ENCODE measurements at places on chromosomes 2 and 18.

GRCh38 chr2:241733391-241734207 lies 831 bp upstream of the D2HGDH start:
- no peak for DNase-seq

GRCh38 chr2:236738896-236739295 lies 169.3 kb downstream of the ACKR3 start:
- DNase-seq, result no peak

- no peak for DNase-seq
Measured at GRCh38 chr2:134745023-134745422, 26.2 kb upstream of the TMEM163 start.

DNA sequence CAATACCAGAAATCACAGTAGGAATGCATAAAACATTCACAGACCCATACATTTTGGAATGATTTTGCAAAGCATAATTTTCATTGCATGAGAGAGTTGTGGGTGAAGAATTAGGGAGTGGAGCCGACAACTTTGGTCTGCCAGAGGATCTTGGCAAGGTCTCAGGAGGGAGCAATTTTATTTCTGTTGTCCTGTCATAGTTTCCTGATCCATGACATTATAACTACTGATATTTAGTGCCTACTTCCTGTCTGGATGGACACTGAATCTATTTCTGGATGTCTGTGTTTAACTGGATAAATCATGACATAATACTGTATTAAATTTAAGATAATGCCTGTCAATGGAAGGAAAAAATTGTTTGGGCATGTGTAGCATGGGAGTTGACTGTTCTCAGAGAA lies 2.4 kb downstream of the ITGA4 start:
- no peak for DNase-seq

DNA sequence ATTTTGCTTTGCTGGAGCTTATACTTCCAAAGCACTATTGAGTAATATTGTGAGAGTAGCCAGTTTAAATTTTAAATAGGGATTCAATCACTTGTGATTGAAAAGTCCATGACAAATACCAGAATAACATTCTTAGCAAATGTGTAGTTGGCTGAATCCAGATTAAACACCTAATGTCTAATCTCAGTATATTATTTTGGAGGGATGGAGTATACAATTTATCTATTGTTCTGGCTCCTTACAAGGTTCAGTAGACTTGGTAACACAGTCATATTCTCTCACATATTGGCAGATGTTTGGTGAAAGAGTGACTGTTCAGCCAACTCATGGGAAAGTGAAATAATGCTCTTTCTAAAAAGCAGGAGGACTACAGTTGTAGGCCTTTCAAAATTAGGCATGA lies 2.2 kb downstream of the UGT1A9 start:
- no peak for DNase-seq

GRCh38 chr18:44786688-44787087 lies 106.0 kb downstream of the SETBP1 start:
- DNase-seq, result no peak

GRCh38 chr2:69054431-69054830 lies 41.5 kb downstream of the ANTXR1 start:
- no peak for DNase-seq

GRCh38 chr2:136204971-136205370 lies 87.0 kb upstream of the CXCR4 start:
- no peak for DNase-seq

GRCh38 chr18:23143016-23143814 lies 7.9 kb downstream of the CABLES1 start:
- no peak for DNase-seq

DNA sequence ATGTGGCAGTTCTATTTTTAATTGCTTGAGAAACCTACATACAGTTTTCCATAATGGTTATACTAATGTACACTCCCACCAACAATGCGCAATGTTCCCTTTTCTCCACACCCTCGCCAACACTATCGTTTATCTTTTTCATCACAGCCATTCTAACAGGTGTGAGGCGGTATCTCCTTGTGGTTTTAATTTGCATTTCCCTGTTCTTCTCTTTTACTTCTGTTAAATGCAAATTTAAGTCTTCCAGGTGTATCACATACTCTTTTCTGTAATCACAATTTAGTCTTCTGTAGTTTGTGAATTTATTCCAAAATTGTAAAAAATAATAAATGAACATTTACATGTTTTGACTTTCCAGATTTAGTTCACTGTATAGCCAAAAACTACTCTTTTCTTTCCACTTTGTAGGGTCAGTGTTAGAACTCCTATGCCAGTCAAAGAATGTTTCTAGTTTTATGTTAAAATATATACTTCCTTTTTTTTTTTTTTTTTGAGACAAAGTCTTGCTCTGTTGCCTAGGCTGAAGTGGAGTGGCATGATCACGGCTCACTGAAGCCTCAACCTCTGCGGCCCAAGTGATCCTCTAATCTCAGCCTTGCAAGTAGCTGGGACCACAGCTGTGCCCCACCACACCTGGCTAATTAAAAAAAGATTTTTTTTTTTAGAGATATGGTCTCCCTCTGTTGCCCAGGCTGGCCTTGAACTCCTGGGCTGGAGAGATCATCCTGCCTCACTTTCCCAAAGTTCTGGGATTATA lies 15.4 kb upstream of the ACYP2 start:
- DNase-seq, result no peak

DNA sequence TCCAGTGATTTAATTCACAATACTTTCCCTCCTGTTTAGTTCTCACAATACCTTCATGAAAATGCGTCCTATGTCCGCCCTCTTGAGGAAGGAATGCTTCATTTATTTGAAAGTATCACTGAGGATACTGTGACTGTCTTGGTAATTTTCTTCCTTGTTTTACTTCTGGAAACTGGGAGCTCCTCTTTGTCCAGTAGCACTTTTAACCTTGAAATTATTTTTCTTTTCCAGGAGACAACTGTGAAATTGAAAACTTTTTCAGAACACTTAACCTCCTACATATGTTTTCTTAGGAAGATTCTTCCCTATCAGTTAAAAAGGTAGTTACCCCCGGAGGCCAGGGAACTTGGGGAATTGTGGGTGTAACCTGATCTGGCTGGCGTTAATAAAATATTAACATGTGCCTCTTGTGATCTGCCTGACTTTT lies 58.9 kb upstream of the STON1 start:
- DNase-seq, result no peak

GRCh38 chr2:168233726-168234406 lies 13.5 kb downstream of the STK39 start:
- no peak for DNase-seq

- no peak for DNase-seq
Measured at GRCh38 chr2:126787289-126787688, 111.4 kb upstream of the TEX51 start.

- DNase-seq, result no peak
Measured at GRCh38 chr2:67050622-67051021, 346.5 kb upstream of the ETAA1 start.

GRCh38 chr2:3433339-3433699 lies 53.8 kb downstream of the TRAPPC12 start:
- DNase-seq, result no peak

GRCh38 chr2:197170208-197170607 lies 140.4 kb downstream of the ANKRD44 start:
- DNase-seq, result no peak

DNA sequence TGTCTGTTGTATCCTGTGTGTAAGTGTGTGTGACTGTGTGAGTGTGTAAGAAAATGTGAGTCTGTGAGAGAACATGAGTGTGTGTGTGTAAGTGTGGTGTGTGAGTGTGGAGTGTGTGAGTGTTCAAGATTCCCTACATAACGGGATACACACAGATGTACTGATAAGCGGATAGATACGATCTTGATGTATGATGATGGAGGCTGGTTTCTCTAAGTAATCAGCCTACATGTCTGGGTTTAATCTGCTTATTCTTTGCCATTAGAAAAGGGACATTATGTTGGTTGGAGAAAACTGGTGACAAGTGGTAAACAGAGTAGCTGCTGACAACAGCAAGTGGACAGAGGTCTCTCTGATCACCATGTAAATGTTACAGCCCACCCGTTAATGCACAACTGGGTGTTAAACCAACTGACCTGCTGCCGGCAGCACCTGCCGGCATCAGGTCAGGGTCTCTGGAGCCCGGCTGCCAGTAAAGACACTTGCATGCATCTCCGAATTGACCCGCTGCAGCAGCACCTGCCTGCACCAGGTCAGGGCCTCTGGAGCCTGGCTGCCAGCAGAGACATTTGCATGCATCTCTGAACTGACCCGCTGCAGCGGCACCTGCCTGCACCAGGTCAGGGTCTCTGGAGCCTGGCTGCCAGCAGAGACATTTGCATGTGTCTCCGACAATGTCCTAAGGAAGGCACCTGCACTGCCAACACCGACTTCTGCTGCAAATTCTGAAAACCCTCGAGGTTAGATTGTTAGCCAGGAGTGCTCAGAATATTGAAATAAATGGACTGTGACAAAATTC lies 87.5 kb downstream of the MBP start:
- DNase-seq, result no peak

GRCh38 chr2:161992531-161992930 lies 81.5 kb downstream of the DPP4 start:
- peak; percentile 50 for DNase-seq

DNA sequence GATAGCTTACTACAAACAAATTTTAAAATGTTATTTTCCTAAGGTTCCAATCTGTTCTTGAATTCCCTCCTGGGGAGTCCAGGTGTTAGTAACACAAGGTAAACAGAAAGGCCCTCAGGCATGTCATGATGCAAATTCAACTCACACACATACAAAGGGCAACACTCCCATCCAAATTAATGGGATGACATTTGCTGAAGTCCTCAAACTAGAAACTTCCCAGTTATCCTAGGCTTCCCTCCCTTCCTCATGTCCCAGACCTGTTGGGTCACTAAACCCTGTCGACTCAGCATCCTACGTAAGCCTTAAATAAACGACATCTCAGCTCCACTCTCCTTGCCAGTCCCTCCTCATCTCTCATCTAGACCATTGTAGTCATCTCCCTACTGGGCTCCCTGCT lies 85.1 kb downstream of the GREB1L start:
- no peak for DNase-seq

DNA sequence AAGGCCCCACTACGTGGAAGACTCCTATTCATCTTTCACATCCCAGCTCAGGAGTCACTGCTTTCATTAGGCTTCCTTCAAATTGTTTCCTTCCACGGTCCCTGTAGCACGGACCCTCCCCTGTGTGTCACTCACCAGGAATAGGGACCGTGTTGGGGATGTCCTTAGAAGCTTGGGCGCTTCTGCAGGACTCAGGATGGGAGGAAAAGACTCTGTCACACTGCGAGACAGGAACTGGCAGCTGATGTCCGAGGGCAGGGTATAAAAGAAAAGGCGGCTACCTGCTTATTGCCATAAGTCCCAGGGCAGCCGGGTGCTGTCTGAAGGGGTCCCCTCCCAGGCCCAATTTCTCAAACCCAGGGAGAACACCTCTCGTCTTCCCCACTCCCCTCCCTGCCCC lies 79.1 kb downstream of the BCL2L11 start:
- no peak for DNase-seq

DNA sequence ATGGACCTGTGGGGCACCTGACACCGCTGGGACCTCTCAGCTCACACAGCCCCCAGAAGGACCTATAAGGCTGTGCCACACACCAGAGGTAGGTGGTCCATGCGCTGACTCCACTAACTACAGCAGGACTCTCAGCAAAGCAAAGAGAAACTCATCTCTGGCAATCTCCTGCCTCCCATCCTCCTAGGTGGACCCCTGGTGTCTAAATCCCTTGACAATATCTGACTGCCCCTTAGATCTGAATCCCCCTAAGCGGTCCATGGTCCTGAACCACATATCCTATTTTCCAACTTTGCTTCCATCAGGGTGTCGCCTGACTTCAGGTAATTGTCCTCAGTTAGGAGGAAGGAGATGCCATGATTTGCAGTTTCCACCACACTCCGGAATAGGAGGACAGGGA lies 282.6 kb downstream of the MYT1L start:
- DNase-seq, result no peak

DNA sequence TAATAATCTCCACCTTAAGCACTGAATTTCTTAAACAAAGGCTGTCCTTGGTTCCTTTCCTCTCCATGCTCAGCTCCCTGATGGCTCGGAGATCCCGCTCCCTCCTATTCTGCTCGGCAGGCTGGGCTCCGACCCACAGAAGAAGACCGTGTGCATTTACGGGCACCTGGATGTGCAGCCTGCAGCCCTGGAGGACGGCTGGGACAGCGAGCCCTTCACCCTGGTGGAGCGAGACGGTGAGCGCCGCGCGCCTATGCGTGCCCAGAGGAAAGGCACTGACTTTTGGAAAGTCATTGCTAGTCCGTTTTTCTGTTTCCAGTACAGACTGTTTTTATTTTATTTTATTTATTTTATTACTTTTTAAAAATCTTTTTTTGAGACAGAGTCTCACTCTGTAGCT lies 9.6 kb downstream of the CNDP2 start:
- no peak for DNase-seq

DNA sequence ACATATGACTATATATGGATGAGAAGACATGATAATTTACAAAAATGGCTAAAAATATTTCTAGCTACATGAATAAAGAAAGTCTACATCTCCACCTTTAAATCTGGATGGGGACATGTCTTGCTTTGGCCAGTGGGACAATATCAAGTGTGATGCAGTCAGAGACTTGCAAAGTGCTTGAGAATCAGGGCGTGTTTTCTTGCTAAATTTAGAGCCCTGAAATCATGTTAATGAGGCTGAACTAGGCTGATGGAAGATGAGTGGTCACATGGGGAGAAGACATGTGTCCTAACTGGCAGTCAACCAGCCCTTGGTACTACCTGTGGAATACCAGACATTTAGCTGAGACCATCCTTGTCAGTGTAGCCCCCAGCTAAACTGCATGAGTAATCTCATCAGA lies 278.5 kb upstream of the RGPD4 start:
- DNase-seq, result no peak

DNA sequence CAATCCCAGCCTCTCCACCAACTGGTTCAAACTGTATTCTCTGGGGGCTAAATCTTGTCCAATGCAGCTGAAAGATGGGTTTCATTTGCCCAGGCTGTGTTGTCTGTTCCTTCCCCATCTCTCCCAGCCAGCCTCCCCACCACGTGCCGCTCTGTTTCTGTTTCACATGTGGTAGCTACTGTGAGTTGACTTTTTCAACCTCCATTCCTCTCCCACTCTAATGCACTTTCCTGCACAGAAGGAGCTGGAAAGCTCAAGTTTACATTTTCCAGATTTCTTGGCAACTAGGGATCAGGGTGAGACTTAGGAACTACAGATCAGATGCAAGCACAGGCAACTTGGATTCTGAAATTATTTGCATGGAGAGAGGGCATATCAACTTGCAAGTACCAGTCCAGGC lies 19.0 kb upstream of the NPAS2 start:
- no peak for DNase-seq

GRCh38 chr18:34809451-34810072 lies 99.5 kb downstream of the DTNA start:
- no peak for DNase-seq

All from stimulated activated CD4-positive, alpha-beta T cell treated with anti-CD3 and anti-CD28 coated beads, Interleukin-12 subunit alpha, Interleukin-12 subunit beta, amount 100 ng/mL, for 48 hours (primary cell).